ACHN (cell line): ENCODE measurements at places on chromosomes 13 and 19.

DNA sequence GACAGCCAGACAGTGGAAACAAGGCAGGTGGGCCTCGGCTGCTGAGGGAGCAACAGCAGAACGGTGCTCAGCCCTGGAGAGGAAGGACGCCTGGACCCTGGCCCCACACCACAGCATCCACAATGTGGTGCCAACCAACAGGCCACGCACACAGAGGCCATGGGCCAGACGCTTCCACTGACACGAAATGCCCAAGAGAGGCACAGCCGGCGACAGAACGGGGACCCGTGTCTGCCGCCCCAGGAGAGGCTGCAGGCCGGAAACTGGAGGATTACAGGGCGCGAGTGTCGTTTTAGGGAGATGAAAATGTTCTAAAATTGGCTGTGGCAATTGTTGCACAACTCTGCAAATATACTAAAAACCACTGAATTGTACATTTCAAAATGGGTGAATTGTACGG is 69.7 kb downstream of the RASA3 start:
- DNase-seq, result no peak

- no peak for DNase-seq
Measured at GRCh38 chr13:38090913-38091312, 221.3 kb upstream of the TRPC4 start.

- DNase-seq, result no peak
Measured at GRCh38 chr13:36752673-36753072, 66.3 kb upstream of the RFXAP start.

DNA sequence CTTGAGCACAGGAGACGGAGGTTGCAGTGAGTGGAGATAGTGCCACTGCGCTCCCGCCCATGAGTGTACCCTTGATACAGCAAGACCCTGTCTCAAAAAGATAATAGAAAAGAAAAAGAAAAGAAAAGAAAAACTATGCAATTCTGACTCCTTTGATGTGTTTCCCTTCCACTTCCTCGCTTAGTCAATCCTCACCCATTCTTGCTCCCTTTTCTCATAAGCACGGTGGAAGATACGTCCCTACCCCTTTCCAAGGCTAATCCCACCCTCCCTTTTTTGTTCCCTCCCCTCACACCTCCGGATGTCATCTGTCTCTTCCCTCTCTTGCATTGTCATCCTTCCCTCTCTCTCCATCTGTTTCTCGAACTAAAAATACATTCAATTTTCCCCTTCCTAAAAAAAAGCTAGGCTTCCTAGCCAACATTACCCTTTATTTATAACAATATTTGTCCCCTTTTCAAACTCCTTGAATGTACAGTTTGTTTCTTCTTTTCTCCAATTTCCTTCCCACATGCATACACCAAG is 40.5 kb upstream of the ITM2B start:
- DNase-seq, result no peak

DNA sequence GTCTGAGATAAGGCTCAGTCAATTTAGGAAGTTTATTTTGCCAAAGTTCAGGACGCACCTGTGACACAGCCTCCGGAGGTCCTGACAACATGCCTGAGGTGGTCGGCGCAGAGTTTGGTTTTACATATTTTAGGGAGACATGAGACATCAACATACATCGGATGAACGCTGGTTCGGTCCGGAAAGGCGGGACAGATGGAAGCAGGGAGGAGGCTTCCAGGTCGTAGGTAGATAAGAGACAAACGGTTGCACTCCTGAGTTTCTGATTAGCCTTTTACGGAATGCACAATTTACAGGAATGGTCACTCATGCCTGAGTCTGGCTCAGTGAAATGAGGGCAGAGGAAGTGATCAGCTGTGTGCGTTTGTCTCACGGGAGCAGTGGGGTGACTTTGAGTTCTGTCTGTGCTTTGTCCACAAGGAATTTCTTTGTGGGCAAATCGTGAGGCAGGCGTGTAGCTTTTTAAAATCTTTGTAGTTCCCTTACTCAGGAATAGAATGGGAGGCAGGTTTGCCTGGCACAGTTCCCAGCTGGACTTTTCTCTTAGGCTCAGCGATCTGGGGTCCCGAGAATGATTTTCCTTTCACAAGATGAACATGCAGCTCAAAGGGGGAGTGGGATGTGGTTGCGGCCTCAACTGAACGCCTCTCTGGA is 36.2 kb downstream of the C13orf46 start:
- no peak for DNase-seq

- DNase-seq, result no peak
Measured at GRCh38 chr13:101545521-101545920, 93.0 kb downstream of the ITGBL1 start.

GRCh38 chr19:50325310-50326100 is 3.7 kb downstream of the KCNC3 start:
- DNase-seq, result peak; percentile 61

DNA sequence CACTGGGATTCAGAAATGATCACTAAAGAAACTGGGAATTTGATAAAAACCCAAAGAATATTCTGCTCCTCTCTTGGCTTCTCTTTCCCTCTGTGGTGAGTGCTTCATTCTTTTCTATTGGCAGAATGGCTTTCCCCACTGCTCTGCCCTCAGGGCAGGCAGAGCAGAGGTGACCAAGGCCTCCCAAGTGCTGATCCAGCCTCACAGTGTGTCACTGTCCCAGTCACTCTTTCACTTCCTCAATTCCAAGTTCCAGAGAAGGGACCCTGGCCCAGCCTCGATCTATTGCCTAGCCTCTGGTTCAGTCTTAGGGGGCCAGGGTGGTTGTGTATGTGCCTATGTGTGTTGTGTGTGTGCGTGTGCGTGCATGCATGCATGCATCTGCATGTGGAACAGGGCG is 180.6 kb upstream of the TMTC4 start:
- no peak for DNase-seq

- DNase-seq, result no peak
Measured at GRCh38 chr19:46992699-46993535, 26.7 kb upstream of the NPAS1 start.

- no peak for DNase-seq
Measured at GRCh38 chr19:47650700-47651099, 41.8 kb downstream of the BICRA start.

DNA sequence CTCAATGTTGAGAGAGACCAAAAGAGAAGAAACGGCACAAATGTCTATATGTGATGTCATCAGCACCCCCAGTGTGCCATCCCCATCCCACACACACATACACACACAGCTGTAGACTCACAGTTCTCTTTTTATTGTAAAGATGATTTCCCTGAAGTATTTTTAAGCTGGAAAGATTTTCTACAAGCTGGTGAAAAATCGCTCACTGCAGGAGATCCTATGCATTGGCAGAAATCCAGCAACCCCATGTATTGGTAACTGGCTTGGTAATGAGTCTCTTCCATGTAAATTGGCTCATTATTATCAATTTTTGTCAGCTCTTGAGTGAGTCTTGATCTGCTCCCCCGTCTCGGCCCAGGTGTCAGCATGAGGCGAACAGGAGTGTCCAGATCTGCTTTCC is 107.1 kb upstream of the UQCRFS1 start:
- no peak for DNase-seq

DNA sequence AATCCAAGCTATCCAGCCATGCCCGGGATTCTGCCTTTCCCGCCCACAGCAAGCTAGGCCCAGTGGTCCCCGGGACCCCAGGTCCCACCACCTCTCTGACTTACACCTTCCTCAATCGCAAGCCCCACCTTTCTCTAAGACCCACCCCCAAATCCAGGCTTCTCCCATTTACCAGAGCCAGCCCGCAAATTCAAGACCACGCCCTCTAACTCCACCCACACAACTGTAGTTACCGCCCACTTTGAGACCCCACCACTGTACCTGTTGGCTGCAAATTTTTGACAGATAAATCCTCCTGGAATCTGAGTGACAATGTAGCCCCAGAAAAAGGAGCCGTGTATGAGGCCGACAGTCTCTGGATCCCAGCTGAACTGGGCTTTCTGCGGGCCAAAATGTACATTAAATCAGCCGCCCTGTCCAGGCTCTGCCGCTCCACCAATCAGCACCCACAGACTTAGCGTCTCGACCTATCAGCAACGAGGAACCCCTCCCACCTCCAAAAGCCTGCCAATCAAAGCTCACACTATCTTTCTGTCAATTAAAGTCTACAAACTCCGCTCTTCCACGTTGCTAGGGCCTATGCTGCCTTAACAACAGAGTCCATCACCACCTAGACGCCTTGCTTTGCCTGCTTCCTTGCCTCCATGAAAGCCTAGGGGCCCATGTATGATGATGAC is 6.3 kb downstream of the SLC17A7 start:
- DNase-seq, result no peak

DNA sequence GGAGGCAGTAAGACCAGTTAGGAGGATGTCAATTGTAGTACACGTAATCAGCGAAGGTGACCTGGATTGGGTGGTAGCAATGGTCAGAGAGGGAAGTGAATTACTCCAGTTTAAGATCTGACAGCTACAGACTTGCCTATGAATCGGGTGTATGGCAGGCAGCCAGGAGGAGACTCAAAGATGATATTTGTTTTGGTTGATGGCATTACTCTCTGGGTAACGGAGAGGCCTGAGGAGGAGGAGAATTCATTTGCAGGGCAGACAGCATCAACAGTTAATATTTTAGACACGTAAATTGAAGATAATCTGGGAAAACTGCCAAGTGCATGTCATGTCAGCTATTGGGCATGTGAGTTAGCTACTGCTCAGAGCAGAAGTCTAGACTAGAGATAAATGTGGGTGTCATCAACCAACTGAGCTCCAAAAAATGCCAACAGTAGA is 109.2 kb downstream of the SGCG start:
- no peak for DNase-seq

DNA sequence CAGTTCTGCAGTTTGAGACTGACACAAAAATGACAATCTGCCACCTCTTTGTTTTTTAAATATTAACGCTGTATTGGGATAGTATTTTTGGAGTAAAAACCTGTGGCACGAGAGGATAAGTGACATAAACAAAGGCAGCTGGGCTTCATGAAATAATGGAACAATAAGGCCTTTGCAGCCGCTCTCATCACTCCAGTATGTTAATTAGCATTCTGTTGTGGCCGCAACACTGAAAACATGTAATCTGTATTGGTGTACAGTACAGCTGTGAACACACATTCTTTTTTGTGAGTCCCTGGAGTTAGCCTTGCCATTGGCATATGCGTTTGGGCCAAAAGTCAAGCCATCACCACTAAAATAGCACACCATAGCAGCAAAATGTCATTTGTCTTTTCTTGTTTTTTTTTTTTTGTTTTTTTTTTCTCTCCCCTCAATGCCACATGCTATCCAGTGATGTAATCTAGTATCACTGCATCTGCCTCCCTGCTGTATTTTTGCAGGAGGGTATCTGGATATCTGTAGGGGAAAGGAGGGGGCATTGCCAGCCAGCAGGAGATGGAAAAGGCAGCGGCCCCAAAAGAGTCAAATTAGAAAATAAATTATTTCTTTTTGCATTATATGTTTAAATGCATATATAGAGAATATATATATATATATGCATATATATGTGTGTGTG is 885 bp upstream of the ZNF536 start:
- no peak for DNase-seq

DNA sequence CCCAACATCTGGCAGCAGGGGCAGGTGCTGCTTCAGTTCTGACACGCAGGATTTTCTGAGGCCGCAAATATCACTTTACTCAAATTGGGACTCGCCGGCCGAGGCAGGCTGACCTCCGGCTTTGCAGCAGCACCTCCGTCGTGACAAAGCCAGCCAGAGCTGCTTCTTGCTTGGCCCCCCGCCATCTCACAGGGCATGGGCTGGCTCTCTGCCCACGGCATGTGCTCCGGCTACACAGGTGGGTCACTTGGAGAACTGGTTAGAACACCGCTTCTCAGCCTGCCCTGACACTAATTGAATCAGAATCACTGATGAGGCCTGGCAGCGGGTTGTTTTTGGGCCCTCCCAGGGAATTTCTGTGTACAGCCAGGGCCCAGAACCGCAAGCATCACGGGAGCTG is 112.3 kb downstream of the SLC7A1 start:
- no peak for DNase-seq

GRCh38 chr19:38049105-38049649 is 142.2 kb downstream of the SIPA1L3 start:
- DNase-seq, result no peak

DNA sequence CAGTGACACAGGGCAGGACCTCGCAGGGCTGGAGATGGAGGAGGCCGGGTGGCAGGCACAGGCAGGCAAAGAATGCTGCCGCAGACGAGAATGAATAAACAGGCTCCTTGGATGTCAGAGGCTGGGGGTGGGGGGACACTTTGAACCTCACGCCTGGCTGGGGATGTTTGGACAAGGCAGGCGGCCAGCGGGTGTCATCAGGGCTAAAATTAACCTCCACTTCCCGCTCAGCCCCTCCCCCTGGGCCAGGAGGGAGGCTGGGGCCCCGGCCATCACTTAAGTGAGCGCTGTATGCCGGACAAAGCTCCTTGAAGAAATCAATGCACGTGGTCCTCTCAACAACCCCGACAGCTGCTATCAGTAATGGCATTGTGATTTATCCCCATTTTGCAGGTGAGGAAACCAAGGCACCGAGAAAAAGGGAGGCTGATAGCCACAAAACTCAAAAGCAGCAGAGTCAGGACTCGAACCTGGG is 10.3 kb upstream of the FUT5 start:
- DNase-seq, result peak; percentile 34

GRCh38 chr19:6813659-6814058 is 41.2 kb downstream of the VAV1 start:
- DNase-seq, result no peak

DNA sequence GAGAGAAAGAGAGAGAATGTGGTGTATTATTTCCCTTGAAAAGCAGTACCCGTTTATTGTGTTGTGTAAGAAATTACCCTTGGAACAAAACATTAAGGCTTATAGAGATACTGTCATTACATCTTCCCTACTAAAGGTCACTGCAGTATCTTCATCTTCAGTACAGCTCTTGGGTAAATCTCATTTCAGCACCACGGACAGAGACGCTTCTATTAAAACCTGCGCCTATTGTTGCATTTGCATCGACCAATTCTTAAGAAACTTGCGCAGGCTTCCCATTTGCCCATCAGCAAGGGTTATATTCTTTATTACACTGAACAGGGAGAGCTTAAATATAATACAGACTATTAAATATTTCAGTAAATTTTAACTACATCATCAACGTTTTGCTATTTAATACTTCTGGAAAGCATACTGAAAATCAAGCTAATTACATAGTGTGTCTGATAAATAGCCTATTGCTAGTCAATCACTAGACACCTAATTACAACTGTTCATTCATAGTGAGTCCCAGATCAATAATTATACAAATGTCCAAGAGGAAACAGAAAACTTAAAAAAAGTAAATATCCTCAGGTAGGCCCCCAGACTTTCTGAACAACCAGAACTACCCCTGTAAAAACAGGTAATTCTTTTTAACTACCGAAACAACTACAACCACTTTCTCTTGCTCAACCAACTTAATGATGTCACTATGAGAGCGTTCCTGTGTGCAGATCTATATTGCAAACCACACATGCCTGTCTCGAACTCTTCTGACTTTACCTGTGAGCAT is 350.6 kb downstream of the LIG4 start:
- peak; percentile 79 for DNase-seq
